NK-92 treated with Interleukin-12 subunit alpha and Interleukin-12 subunit beta, amount 100 ng/mL, for 24 hours (cell line): ENCODE measurements at places on chromosomes 3 and 15.

DNA sequence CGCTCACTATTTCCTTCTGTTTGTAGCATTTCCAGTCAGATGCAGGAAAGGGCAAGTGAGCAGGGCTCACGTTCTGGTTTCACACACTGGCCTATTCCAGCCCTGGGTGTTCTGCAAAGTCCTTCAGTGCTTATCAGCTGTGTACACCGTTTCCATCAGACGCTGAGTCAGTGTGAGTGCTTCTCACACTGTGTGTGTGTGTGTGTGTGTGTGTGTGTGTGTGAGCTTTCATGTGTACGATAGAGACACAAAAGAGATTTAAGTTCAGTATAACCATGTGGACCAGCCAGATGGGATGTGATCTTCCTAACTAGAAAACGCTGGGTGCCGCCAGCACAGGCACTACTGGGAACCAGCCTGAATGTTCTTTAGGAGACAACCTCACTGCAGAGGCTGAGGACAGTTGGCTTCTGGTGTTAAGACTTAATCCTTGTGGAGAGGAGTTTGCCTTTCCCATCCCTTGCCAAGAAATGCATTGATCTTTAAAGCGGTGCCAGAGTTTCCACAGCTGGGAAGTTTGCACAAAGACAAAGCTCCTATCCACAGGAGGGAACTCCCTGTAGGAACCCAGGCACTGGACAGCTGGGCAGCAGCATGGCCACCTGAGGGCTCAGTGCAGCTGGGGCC is 3.9 kb upstream of the CHSY1 start:
- no peak for DNase-seq

DNA sequence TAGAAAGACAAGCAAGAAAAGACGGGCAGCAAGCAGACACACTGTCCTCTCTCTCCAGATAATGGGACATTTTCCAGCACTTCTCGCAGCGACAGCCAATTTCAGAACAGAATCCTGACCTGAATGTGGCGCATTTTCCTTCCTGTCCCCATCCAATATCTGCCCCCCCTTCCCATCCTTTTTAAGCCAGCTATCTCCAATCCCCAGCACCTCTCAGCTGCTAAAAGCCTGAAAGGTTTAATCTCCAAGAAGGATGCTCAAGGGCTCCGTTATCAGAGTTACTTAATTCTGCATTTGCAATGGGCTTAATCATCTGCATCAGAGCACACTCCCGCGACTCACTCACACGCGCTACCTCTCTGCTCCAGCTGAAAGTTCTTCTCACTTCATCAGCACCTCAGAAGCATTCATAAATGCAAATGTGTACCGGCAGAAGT is 50.5 kb downstream of the SRGAP3 start:
- DNase-seq: no peak

DNA sequence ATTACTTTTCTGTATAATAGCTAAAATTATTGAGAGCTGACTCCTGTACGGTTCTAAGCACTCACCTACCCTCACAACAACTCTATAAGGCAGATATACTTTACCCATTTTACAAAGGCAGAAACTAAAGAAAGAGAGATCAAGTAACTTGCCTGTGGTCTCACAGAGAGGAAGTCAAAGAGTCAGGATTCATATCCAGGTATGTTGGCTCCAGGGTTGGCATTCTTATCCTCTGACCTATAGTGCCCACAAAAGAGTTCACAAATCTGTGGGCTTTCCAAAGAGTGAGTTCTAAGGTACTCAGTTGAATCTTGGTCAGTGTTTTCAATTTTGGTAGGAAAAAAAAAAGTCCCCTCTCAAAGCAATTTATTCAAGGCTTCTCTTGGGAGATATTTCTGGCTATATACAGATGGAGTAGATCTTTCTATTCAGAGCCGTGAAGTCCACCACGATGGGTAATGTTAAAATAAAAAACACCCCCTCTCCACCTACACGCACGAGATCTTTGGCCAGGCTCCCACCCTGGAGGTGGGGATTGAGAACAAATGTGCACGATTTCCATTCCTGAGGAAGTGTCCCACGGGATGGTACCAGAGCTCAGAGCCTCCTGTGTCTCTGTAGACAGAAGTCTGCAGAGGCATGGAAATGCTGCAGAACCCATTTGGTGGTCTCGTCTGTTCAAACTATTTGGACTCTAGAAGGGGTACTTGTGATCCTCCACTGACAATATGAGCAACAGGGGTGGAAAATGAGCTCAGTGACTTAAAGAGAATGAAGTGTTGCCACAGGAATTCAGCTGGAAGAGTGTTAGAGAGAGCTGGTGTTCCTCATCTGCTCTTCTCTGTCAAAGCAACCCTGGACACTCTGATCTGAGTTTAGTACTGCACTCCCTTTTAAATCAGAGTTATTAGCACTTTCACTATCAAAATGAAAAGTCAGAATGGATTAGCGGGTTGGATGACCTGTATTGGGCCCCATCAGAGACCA is 212.1 kb upstream of the EIF1B start:
- DNase-seq: no peak

DNA sequence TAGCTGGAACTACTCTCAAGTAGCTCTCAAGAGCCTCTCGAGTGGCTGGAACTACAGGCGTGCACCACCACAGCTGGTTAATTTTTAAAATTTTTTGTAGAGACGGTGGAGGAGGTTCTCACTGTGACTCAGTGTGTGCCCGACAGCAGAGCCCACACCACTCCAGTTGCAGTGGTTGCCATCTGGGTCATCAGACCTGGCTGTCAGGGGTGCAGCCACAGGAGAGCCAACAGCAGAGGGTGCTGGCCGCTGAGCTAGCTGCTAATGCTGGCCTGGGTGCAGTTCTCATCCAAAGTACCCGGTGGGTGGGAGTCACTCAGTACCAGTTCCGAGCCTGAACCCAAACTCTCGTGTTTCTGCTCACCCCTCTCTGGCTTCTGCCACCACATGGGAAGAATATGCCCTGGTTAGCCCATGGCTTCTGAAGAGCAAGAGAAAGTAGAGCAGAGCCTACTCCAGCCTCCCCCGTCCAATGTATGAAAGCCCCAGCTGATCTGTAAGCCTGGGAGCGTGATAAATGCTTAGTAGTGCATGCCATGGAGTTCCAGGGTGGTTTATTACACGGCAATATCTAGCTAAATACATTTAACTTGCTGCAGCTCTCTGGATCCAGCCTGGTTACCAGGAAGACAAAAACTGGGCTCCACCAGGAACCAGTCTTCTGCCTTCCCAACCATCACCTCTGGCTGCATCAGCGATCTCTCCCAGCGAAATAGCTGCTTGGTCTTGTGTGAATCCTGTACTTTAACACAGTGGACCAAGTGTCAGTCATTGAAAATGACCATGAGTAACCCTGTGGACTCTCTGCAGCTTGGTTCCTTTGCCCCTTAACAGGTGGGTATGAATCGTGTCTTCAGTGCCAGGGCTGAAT is 17.1 kb downstream of the UMPS start:
- DNase-seq: no peak
